ENCODE measurements at places on chromosomes 3 and 15. TPM values are rescaled to one million over a fixed set of nuclear protein-coding genes. Genes with fewer than 3 reads are reported as not detected.

GRCh38 chr3:119402791-119403190 is 60.6 kb downstream of the TMEM39A start:
- DNase-seq = no peak

- peak; percentile 47 for DNase-seq
Measured at GRCh38 chr15:58038426-58039078, 27.0 kb downstream of the ALDH1A2 start.

- no peak for DNase-seq
Measured at GRCh38 chr3:108182339-108182738, 39.9 kb downstream of the IFT57 start.

- DNase-seq = peak; percentile 29
Measured at GRCh38 chr15:70291305-70292075, 193.8 kb upstream of the TLE3 start.

DNA sequence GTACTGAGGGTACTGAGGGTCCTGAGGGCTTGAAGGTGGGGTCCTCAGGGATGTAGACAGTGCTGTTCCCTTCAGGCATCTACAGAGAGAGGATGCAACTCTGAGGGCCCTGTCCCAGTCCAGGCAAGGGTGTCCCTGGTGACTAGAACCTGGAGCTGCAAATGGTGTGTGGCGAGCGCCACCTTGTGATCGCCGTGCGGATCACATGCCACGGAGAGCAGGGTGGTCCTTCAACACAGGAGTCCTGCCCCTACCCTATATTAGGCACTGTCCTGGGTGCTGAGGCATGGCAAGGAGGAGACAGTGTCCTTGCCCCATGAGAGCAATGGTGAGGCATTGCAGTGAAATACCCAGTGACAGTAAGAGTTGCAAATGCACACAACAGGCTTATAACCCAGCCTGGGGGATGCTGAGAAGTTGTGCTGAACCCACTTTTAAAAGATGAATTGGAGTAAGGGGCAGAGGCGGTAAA is 23.6 kb downstream of the RHCG start:
- DNase-seq = peak; percentile 68

- DNase-seq = peak; percentile 63
Measured at GRCh38 chr3:23810343-23811184, 4.8 kb downstream of the UBE2E1 start.

DNA sequence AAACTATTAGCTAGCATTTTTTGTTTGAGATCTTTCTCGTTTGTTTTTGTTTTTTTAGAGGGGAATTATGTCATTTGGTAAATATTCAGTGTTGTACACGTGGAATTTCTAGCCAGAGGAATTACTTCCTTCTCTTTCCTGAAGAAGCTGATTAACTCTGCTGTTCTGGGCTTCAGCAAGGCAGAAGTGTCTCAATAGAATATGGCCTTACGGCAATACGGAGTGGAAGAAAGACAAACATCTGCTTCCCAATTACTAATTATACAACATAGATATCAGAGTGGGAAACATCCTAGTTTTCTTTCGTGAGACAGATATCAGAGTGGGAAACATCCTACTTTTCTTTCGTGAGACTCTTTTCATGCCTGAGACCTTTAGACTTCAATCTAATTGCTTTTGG is 11.9 kb downstream of the P3H2 start:
- DNase-seq = no peak

The POPDC2 gene
- total RNA-seq = 0.65 TPM

DNA sequence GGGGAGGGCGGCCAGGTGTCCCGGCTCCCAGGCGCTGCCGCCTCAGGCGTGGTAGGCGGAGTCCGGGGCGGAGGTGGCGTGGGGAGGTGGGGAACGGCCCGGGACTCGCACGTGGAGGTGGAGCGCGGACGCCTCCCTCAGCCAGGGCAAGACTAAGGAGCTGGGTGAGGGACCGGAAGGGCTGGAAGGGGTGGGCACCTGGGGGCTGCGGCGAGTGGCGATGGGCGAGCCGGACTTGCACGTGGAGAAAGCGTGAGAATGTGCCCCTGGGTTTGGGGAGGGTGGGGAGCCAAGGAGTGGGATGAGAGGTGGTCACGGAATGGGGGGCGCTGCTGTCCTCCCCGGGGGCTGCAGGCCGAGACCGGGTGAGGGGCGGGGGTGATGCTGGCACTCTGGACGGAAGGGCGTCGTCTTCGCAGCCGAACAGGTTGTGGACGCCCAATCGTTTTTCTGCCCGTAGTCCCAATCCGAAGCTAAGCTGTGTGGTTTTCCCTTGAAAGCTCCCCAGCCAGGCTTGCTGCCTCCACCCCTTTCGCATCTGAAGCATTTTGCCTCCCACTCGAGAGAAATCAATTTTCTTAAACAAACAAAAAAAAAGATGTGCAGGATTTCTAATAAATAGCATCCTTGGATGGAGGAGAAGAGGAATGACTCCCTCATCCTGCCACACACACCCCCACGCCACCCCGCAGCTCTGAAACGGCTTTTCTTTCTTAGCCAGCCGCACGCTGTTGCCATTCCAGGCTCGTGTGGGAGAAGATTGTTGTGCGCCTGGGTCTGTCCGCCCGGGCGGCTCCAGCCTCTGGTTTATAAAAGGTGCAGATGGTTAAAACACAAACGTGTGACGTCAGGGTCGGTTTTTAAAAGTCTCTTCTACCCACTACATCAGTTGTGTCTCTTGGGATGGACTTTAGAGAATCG is 62.5 kb upstream of the ANKRD28 start:
- peak; percentile 45 for DNase-seq

GRCh38 chr3:60076331-60076730 is 1026.5 kb upstream of the CFAP20DC start:
- DNase-seq = no peak

DNA sequence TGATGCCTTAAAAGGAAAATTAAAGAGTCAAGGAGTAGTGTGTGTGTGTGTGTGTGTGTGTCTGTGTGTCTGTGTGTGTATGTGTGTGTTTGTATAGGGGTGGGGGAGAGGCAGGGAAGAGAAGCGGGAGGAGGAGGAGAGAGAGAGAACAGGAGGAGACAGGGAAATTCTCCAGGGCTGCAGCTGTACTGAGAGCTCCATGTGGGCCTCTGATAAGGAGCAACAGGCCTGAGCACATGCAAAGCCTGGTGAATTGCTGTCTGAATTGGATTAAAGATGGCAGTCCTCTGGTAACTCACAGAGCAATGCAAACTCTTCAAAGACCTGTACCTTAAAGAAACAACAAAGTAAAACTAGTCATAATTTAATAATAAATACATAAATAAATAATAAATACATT is 70.6 kb downstream of the SEMA6D start:
- DNase-seq = no peak

- no peak for DNase-seq
Measured at GRCh38 chr3:145817870-145818483, 343.0 kb downstream of the PLOD2 start.
